ENCODE measurements at places on chromosomes 6 and 20.

DNA sequence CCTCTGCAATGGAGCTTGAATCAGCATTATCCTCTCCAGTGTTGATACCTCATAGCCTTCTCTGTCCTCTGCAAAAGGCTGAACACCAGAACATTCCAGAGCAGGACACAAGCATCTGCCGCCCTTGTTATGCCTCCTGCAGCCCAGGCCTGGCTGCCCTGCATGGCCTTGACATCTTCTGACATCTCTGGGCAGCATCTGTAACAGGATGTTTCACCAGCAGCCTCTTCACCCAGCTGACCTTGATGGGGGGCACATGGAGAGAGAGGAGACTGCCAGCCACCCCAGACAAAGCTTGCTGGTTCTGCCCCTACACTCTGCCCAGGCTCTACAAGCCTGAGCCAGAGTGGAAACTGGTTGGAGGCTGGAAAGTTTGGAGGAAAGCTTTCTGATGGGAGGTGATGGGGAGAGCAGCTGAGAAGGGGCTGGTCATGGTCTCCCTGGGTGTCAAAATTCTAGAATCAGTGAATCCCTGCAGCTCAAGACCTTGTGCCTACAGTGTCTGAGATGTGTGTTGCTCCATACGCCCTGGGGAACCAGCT, 145.1 kb downstream of the MRPL14 start:
- no peak for DNase-seq

DNA sequence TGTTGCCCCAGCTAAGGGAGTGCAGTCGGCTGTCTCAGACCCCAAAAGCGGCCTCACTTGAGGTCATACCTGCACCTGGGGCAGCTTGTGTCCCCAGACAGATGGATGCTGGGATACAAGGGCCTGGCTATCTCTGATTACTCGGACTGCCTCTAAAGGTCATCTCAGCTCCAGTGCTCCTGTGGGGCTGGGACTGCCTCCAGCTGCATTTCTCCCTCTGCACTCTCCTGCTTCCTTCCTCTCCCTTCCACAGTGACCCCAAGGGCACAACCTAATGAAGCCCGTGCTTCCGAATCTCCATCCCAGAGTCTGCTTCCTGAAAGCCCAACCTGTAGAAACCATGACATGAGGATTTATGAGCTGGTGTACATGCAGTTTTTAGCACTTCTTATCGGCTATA, 22.8 kb upstream of the OCSTAMP start:
- no peak for DNase-seq

GRCh38 chr20:34220561-34220960, 20.7 kb upstream of the ASIP start:
- DNase-seq: no peak

- no peak for DNase-seq
These were observed 69.1 kb downstream of the NRSN1 start for GRCh38 chr6:24194978-24195700.

GRCh38 chr6:35694462-35694861, 5.7 kb upstream of the FKBP5 start:
- DNase-seq: no peak

GRCh38 chr6:156717542-156717941, 59.6 kb upstream of the ARID1B start:
- DNase-seq: no peak

DNA sequence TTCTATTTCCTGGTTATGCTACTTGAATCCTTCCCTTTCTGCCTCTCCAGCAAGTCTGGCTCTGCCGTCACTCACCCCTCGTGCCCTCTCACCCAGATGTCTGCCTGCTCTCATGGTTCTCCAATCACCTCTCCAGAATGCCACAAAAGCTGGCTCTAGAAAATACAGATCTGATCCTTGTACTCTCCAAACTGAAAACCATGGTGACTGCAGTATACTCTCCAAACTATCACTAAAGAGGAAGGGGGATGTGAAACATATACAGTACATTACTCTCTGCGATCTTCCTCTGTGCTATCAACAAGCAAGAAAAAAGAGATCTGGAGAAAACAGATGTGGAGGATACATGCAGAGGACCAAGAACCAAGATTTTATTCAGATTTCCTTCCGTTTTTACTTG, 91.1 kb downstream of the ATXN1 start:
- no peak for DNase-seq

DNA sequence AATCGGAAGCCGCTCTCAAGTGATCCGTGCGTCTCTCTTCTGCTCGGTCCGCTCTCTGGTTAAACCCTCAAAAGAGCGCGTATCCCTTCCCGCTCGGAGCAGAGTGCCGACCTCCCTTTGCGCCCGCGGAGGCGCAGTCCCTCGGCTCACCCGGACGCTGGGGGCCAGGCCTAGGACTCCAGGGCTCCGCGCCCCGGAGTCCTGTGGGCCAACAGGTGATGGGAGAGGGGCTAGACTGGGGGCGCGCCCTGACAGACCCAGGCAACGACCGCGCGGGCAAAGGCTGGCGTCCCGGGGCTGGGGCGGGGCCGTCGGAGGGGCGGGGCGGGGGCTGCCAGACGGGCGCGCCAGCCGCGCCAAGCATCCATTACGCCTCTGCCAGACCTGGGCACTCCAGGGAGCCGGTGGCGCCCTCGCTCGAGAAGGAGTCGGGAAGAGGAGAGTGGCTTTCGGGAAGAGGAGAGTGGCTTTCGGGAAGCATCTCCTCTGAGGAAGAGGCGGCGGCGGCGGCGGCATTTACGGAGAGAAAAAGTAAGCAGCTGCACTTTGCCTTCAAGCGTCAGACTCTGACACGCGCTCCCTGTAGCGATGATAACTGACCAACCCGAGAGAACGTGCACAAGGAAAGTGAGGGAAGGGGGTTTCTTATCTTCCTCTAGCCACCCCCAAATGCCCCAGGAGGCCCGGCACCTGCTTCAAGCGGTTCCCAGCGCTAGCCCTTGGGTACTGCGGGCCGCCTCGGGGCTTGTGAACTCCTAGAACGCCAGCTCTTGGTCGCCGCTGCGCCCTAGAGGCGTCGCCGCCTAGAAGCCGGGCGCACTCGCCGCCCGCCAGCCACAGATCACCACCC, 2.6 kb downstream of the EPHA7 start:
- no peak for DNase-seq

DNA sequence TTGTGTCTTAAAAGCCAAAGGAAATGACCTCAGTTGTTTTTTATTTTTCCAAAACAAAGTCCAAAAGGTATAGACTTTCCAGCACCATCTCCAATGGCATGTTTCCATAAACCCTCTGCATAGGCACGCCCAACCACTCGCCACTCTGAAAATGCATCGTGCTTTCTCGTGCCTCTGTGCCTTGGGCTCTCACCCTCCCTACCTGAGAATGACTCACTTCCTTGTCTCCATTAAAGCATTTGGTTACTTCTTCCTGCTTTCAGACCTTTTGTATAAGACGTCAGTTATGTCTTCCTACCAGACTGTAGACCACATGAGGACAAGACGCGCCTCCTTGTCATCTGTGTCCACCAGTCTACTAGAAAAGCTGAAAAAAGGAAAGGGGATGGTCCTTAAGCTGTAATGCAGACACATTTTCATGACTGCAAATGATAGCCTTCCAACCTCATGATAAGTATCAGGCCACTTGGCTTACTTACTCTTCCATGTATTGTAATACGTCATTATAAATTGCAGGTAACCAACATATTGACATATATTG, 61.2 kb upstream of the CDYL start:
- no peak for DNase-seq

DNA sequence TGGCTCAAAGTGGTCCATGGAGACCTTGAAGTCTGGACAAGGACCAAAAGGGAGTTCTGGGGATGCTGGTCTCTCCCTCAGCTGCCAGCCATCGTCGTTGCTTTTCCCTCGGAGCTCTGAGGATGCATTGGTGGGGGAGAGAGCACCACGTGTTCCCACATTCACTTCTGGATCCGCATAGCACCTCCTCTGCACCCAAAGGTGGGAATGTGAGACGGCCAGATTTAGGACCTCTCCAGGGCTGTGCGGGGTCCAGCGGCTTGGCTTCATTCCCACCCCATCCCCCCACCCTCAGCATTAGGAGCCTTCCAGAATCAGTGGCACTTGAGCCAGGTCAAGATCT, 1.1 kb downstream of the EPB41L1 start:
- no peak for DNase-seq

- DNase-seq: no peak
These were observed 6.6 kb downstream of the DLL1 start for GRCh38 chr6:170284126-170284773.

GRCh38 chr6:107776415-107776814, 47.7 kb downstream of the SCML4 start:
- DNase-seq: no peak

DNA sequence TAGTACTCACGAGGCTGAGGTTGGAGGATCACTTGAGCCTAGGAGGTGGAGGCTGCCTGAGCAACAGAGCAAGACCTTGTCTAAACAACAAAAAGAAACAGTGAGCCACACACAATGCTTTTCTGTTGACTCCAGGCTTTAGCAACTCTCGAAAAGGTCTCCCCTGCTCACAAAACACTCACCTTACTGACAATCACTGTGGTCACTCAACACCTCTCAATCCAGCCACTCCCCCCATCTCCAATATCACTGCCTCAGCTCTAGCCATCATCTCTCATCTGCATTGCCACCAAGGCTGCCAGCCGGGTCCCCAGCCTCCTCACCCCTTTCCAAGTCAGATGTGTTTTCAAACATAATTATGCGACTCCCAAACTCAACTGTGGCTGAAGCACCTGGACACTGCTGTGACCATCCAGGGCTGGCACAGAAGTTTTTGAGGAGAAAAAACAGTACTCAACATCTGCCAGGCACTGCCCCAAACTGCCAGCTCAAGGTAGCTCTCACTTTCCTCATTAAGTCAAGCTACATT, 218.0 kb upstream of the ARID1B start:
- DNase-seq: no peak

DNA sequence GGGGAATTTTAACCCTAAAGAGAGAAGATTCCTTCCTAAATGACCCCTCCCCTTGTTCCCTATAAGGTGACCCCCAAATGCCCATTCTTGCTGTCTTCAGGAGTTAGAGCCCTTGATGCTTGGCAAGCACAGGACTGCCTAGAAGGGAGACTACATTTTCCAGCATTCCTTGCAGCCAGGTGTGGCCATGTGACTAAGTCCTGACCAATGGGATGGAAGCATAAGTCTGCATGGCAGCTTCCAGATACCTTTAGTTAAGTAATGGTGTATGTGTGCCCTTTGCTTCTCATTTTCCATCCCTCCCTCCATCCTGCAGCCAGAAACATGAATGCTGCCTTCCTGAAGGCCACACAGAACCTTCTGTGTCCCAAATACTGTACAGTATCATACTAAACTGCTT, 5.5 kb downstream of the BFSP1 start:
- no peak for DNase-seq

GRCh38 chr6:35993150-35993549, 31.3 kb downstream of the SLC26A8 start:
- DNase-seq: no peak

- no peak for DNase-seq
These were observed 127.2 kb downstream of the STXBP5 start for GRCh38 chr6:147331401-147331800.

DNA sequence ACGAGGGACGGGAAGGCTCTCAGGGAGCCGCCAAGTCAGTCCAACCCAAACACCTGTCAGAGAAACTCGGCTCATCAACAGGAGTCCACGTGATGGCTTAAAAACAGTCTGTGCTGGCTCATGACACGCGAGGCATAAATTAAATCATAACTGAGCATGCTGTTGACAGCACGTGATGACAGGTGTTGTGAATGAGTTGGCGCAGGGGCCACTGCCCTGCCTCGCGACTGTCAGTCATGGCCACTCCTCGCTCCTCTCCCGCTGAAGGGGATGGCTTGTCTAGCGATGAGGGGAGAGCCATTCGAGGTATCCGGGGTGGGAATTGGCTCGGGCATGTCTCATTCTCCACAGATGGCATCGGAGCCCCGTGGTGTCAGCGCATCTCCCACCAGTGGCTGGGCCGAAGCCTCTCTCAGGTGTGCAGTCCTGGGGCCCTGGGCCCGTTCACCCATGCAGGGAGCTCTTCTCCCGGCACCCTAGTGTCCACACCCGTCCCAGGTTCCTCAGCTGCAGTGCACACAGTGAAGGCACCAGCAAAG, 313.3 kb downstream of the BMP7 start:
- no peak for DNase-seq

- no peak for DNase-seq
These were observed 18.4 kb downstream of the CTNNBL1 start for GRCh38 chr20:37711994-37712964.

- DNase-seq: no peak
These were observed 37.8 kb upstream of the ZNF831 start for GRCh38 chr20:59125836-59126235.

GRCh38 chr20:4838526-4838925, 116.8 kb downstream of the PRND start:
- no peak for DNase-seq

DNA sequence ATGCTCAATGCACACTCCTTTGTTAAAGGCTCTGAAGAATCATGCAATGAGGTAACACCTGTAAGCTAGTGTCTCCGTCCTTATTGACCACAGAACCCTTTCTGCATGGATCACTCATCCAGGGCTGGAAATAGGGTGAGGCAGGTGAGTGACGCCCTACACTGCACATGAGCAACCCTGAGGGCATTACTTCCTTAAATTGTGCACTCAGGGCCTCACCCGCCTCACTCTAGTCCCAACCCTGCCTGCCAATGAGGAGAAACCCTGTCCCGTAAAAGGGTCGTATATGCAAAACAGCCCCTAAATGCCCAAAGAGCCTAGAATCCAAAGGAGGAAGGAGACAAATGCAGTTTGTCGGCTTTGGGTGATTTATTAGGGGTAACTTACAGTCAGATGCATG, 33.6 kb upstream of the NOP56 start:
- no peak for DNase-seq

GRCh38 chr6:125987026-125987617, 782 bp downstream of the TRMT11 start:
- no peak for DNase-seq

DNA sequence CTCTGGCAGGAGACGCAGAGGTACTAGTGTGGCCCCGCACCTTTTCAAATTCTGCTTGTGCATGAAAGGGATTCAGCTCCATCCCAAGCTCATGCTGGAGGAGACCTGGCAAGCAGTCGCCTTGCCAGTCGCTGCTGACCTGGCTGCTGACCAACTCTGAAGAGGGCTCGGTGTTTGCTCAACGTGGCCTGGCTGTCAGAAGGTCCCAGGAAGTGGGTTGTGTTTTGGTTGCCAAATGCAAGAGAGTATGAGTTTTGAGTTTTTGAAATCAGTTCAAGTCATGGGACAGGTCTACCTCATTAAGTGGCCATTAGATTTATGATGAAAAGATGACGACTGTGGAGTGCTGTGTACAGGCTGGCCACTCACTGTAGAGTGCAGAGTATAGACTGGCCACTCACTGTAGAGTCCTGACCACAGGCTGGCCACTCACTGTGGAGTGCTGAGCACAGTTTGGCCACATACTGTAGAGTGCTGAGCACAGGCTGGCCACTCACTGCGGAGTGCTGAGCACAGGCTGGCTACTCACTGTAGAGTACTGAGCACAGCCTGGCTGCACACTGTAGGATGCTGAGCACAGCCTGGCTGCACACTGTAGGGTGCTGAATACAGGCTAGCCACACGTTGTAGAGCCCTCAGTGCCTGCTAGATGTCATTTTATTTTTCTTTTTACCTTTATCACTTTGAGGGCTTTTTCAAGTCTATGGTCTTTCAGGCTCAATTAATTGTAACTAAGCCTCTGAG, 193.9 kb downstream of the ZNF217 start:
- no peak for DNase-seq

- no peak for DNase-seq
These were observed 16.6 kb upstream of the SCUBE3 start for GRCh38 chr6:35197196-35197595.

- no peak for DNase-seq
These were observed 116.5 kb downstream of the SYNDIG1 start for GRCh38 chr20:24585796-24586522.

GRCh38 chr20:48659858-48660257, 167.9 kb downstream of the PREX1 start:
- DNase-seq: no peak

Data from stimulated activated CD4-positive, alpha-beta T cell treated with anti-CD3 and anti-CD28 coated beads, Interleukin-15, amount 100 ng/mL, for 48 hours (primary cell).